ENCODE measurements at places on chromosomes 2 and 18.

GRCh38 chr2:66700677-66701066, 265.7 kb downstream of the MEIS1 start:
- H3K4me3 ChIP-seq: no peak overlapping the region
- H3K4me1 ChIP-seq: peaks cover 7% of the 10 kb centered on the region
- peaks cover 3% of the 10 kb centered on the region for H3K27me3 ChIP-seq

GRCh38 chr2:79223539-79223938, 64.0 kb upstream of the REG3A start:
- H3K27ac ChIP-seq: no peak overlapping the region
- H3K36me3 ChIP-seq: no peaks in the 10 kb centered on the region
- no peak overlapping the region for H3K4me3 ChIP-seq
- no peaks in the 10 kb centered on the region for H3K4me1 ChIP-seq
- no peak for DNase-seq
- no peaks in the 10 kb centered on the region for H3K27me3 ChIP-seq

DNA sequence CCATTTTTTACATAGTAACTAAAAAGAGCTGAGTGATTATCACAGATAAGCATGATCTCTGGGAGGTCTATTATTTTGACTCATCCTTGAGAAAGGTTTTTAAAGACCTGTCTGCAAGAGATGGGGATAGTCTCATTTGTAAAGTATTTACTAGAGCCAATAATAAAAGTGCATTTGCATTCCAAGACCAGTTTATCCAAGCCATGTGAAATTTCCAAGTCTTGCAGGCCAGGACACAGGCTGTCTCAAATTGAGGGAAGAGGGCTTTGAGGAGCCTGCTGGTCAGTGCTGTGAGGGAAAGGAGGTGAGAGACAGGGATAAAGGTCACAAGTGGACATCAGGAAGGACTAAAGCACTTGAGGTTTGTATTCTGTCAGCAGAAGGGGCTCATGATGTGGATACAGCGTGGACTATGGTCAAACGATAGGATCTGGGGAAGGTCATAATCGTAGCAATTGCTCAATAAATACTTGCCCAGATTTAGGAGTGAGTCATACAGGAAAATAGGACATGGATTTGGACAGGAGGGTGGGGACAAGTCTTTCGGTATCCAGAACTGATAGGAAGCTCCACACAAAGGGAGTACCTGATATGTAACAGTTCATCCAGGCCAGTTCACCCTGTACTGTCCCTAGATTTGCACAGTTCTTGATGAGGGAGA, 6.6 kb upstream of the CDH2 start:
- H3K27me3 ChIP-seq: no peaks in the 10 kb centered on the region
- H3K4me1 ChIP-seq: no peaks in the 10 kb centered on the region
- no peak overlapping the region for H3K4me3 ChIP-seq

GRCh38 chr2:160010361-160011145, 51.9 kb downstream of the PLA2R1 start:
- no peak overlapping the region for H3K4me3 ChIP-seq
- no peak overlapping the region for H3K27ac ChIP-seq
- no peaks in the 10 kb centered on the region for H3K27me3 ChIP-seq
- no peaks in the 10 kb centered on the region for H3K36me3 ChIP-seq

DNA sequence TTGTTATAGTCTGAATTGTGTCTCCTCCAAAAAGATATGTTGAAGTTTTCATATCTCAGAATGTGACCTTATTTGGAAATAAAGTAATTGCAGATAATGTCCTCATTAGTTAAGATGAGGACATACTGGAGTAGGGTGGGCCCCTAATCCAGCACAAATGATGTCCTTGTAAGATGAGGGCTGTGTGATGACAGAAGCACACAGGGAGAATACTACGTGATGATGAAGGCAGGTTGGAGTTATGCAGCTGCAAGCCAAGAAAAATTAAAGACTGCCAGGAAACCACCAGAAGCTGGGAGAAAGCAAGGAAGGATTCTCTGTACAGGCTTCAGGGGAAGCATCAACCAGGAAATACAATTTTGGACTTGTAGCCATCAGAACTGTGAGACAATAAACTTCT, 58.3 kb upstream of the PNPT1 start:
- H3K27me3 ChIP-seq: 0 out of 2 replicates have a peak, but pooled peaks cover 2% of the 10 kb centered on the region
- H3K4me3 ChIP-seq: no peak overlapping the region

DNA sequence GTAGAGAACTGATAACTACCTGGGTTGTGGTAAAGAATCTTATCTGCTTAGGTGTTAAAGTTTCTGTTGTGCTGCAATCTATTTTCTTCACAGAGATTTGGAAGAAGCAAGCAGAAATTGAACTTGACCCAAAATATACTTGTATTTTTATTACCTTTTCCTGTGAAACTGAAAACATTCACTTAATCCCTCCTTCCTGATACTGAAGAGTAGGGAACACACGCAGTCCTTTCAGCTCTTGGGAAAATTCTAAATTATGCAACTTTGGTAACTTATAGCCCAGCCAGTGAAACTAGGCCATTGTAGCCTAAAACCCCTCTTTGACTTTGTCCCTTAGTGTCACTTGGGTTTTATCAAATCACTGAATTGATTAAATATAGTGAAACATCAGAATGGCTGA, 128.4 kb upstream of the MEIS1 start:
- H3K27me3 ChIP-seq: no peaks in the 10 kb centered on the region
- H3K4me1 ChIP-seq: no peaks in the 10 kb centered on the region
- DNase-seq: no peak
- H3K27ac ChIP-seq: no peak overlapping the region
- H3K36me3 ChIP-seq: no peaks in the 10 kb centered on the region

DNA sequence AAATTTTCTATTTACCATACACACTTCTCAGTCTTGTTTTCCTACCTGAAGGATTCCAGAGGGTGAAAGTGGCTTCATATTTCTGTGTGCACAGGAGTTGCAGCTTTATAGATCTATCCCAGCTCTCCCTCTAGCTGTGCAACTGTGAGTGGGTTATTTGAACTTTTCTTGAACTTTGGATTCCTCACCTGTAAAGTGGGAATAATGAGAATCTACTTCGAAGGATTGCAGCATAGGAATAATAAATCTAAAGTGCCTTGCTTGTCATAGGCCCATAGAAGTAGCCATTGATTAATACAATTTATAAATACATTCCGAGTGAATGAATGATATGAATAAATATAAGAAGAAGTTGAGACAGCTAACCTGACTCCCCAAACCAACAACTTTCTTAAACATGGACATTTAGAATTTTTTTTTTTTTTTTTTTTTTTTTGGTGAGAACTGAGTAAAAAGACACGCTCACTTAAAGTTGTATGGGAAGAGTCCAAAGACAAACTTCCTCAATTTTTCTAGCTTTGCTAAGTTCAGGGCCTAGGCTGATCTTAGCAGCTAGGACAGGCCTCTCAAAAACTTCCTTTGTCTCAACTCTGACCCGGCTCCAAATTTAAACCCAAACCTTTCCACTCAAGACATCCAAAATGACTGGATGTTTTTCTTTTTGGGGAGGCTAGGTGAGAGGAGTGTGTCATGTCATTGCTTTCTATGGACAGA, 203.3 kb upstream of the FBXO11 start:
- H3K27ac ChIP-seq: no peak overlapping the region
- H3K4me1 ChIP-seq: peaks cover 34% of the 10 kb centered on the region
- DNase-seq: no peak
- H3K36me3 ChIP-seq: no peaks in the 10 kb centered on the region

DNA sequence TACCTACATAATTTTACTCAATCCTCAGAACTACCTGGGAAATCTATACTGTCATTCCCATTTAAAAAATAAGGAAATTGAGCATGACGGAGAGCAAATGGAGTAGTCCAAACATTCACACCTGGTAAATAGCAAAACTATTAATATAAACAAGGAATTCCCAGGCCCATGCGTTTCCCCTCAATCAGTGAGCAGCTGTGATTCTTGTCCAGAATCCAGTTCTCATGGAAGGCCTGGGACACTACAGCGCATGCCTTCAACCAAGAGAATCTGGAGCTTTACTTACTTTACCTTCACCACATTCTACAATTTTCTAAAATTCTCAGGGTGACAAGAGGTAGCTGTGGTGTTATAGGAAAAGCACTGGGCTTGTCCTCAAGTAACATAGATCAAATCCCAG, 259.0 kb downstream of the LRATD1 start:
- no peak for DNase-seq
- H3K27ac ChIP-seq: no peak overlapping the region
- no peaks in the 10 kb centered on the region for H3K4me1 ChIP-seq
